Foreskin fibroblast (primary cell): ENCODE measurements at places on chromosomes 2 and 18.
A peak's percentile ranks its signal among the peaks of the same experiment; 100 is the strongest.

- no peak for DNase-seq
Measured at GRCh38 chr2:106579750-106580197, 92.6 kb downstream of the CD8B2 start.

DNA sequence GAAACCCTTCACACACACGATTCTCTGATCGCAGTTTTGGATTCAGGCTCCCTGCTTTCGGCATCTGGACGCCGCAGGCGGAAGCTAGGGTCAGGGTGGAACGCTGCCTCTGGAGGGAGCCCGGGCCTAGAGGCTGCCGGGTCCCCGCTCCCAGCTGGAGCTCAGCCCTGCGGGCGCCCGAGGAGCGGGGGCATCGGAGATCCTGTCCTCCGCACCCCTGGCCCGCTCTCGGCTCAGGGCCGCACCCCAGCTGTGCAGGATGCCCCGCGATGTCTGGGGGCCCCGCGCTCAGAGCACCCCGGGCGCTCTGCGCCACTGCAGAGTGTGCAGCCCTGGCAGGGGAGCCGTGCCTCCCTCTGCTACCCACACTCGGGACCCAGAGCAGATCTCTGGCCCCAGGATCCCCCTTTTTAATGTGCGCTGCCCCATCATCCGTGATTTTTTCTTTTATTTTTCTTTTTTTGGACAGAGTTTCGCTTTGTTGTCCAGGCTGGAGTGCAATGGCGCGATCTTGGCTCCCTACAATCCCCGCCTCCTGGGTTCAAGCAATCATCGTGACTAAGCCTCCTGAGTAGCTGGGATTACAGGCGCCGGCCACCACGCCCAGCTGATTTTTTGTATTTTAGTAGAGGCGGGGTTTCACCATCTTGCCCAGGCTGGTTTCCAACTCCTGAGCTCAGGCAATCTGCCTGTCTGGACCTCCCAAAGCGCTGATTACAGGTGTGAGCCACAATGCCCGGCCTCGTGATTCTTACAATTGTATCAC lies 54.8 kb upstream of the TUBA3E start:
- DNase-seq: peak; percentile 53

GRCh38 chr2:57510704-57511103 lies 535.9 kb upstream of the VRK2 start:
- DNase-seq: no peak

DNA sequence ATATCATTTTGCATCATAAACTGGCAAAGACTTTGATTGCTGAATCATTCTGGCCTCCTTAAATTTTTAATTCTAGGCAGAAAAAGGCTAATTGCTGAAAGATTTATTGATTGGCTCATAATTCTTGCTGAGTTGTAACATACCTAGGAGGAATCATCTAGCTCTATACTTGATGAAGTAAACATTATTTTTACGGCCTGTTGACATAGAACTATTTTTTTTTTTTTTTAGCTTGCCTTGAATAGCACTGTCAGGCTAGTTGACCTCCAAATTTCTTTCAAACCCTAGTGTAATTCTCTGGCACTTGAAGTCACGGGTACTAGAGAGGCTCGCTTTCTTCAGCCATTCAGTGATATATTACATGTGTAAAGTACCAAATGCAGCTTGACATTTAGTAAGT lies 2.8 kb downstream of the SERPINB12 start:
- DNase-seq: no peak

GRCh38 chr2:208939852-208940251 lies 484.0 kb upstream of the MAP2 start:
- no peak for DNase-seq
